ENCODE measurements at places on chromosomes 11 and 22.

DNA sequence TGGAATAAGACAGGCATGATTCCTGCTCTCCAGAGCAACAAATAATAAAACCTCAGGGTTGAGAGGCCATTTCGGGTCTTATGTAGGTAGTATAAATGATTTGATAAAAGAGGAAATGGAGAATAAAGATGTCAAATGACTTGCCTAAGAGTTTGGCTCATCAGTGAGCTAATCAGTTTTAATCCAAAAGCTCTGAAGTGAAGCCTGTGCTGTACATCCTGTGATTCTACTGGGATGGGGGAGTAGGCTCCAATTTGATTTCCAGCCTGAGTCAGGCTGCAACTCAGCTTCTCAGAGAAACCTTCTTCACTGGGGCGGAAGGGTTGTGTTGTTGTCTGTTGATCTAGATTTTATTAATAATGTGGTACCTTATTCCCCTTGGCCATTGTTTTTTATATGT lies 192.2 kb upstream of the SORL1-AS1 start:
- no peak for DNase-seq

- DNase-seq = no peak
Measured at GRCh38 chr11:28464252-28464867, 356.2 kb downstream of the METTL15 start.

- peak; percentile 65 for DNase-seq
Measured at GRCh38 chr11:121478895-121479697, 26.3 kb upstream of the SORL1-AS1 start.

- no peak for DNase-seq
Measured at GRCh38 chr11:30260813-30261212, 30.0 kb downstream of the FSHB start.

GRCh38 chr22:50085211-50085972 lies at the start of gene MLC1:
TSS of gene MLC1 (minus strand) at chr22:50085426. CDS start at chr22:50084902, 524 bp downstream.
- DNase-seq = no peak

GRCh38 chr22:24178021-24178431 lies 3.3 kb upstream of the SUSD2 start:
- no peak for DNase-seq

DNA sequence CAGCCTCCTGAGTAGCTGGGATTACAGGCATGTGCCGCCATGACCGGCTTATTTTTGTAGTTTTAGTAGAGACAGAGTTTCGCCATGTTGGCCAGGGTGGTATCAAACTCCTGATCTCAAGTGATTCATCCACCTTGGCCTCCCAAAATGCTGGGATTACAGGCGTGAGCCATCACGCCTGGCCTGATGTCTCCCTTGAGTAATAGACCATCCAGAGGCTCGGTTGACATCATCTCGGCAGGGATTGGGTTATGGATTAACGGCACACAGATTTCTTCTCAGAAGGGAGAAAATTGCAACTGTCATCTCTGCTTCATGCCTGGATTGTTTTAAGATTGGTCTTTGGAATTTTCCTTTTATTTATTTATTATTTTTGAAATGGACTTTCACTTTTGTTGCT lies 239.2 kb upstream of the LARGE1 start:
- no peak for DNase-seq

DNA sequence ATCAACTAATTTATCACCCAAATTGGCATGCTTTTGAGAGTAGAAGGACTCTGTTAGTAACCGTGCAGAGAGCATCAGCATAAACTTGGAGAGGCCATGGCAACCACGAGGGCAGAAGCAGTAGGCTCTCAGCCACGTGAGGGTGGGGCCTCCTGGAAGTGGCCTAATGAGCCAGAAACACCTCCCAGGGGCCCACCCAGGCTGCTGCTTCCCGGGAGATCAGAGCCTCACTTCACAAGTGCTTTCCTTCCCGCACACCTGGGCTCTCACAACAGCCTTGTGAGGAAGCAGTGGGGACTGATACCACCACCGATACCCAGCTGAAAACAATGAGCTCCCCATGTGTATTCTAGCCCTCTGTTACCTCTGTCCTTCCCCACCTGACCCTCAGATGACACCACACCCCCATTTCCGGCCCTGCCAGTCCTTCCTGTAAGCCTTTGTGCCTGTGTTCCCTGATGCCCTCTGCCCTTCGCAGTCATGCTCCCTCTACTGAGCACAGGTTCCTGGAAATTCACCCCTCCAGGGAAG lies 17.0 kb downstream of the TRIM29 start:
- DNase-seq = no peak

GRCh38 chr11:65401073-65401802 lies 14.8 kb downstream of the FRMD8 start:
- no peak for DNase-seq

GRCh38 chr22:20863366-20863765 lies 4.6 kb downstream of the SNAP29 start:
- no peak for DNase-seq

DNA sequence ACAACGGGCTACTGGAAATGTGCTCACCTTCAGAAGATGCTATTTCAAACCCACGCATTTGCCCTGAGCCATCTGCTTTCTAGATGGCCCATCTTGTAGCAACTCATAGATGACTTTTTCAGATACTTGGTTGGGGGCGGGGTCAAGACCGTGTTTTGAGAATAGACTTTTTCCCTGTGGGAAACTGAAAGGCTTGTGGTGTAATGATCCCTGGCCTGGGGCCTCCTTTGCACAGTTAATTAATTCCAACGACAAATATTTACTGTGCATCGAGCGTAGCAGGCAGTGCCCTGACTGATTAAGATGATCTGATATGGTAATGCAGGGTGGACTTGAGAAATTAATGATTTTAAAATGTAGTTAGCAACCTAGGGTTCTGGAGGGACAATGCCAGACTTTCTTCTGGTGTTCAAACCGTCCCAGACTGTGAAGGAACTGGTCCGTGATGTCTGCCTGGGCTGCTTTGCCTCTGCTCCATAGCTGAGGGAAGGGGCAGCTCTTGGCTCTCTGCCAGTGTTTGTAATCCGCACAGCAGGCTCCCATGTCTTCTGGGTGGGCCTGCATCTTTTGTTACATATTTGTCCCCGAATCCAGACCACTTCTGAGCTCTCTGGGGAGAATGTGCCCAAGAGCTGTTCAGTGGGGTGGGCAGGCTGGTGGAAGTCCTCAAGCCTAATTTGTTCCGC lies 84.8 kb downstream of the ADAMTS15 start:
- DNase-seq = peak; percentile 91

DNA sequence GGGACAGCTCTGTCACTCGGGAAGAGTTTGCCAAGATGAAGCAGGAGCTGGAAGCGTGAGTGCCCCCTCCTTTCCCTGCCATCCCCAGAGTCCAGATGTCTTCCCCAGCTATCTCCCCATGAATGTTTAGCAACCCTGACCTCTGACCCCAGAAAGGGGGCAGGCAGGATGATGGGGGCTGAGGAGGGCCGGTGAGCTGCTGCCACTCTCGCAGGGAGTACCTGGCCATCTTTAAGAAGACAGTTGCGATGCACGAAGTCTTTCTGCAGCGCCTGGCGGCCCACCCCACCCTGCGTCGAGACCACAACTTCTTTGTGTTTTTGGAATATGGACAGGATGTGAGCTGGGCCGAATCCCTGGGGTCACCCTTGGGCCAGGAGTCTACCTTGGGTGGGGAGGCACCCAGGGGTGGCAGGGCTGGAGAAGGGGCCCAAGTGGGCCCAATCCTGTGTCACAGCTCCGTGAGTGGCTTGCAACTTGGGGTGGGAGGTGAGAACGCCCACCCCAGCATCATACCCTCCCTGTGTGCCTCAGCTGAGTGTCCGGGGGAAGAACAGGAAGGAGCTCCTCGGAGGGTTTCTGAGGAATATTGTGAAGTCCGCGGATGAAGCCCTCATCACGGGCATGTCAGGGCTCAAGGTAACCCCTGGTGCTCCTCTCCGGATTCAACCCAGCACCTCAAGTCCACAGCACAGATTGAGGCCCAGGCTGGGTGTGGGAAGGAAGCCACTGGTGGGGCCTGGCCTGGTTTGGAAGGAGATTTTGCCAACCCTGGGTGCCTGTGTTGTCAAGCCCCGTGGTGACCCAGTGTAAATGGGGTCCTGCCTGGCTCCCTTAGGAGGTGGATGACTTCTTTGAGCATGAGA lies 7.5 kb downstream of the CFL1 start:
- no peak for DNase-seq

DNA sequence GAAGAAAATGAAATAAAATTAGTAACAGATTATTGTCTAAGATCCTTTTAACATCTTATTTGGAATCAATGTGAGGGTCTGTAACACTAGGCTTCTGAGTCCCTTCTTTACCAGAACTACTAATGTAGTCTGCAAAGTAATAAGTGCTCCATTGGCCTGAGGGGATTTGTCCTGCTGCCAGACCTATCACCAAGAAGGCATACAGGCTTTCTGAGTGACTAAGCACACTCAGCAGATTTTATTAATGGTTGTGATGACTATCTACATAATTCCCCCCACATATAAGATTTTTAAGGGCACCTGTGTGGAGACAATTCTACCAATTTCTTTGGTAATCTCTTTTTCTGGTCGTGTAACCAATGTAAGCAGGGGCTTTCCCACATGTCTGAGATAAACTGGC lies 365.0 kb upstream of the FAT3 start:
- DNase-seq = peak; percentile 48

- DNase-seq = peak; percentile 83
Measured at GRCh38 chr11:73335204-73335923, 27.3 kb downstream of the ARHGEF17 start.

DNA sequence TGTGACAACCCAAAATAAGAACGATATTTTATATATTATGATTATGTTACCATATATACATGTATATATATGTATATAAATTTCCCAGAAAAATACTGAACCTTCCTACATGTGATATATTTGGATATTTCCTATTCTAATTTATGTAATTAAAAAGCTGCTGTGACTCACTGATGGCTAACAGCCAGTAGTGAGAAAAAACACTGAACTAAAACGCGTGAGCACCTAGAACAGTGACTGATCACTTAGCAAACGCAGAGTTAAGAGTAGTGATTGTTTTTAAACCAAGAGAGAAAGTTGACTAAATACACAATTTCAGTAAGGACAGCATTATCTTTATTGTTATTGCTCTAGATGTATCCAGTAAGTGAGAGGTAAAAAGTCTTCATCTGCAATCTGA lies 213.8 kb downstream of the TMEM135 start:
- DNase-seq = no peak

DNA sequence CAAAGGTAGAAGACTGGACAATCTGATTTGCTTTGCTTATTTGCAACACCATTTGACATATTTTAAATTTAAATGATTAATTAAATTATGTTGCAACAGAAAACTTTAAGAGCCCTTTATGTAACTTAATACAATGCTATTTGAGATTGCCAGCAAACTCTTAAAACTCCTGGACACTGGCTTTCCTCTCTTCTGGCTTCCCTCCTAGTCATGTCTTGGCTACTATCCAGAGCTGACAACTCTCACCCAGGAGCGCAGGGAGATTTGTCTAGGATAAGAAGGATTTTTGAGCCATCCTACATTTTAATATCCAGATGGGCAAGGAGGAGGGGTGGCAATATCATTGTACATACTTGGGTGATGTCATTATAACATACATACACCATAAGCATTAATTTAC lies 134.3 kb downstream of the ELP4 start:
- DNase-seq = no peak

DNA sequence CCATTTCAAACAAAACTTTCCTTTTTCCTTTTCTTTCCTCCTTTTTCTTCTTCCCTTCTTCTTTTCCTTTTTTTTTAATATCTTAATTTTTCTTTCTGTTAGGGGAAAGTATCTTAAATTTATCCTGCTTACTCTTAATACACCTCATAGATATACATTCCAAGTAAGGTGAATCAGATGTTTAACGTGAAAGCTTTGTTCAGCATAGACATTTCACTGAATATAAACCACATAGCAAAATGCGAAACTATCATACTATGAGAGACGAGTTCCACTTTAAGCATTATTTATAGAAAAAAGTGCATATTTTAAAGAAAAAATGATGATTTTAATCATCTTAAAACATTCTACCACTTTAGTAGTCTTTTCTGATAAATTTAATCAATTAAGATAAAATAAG lies 137.8 kb upstream of the MTMR2 start:
- DNase-seq = no peak

DNA sequence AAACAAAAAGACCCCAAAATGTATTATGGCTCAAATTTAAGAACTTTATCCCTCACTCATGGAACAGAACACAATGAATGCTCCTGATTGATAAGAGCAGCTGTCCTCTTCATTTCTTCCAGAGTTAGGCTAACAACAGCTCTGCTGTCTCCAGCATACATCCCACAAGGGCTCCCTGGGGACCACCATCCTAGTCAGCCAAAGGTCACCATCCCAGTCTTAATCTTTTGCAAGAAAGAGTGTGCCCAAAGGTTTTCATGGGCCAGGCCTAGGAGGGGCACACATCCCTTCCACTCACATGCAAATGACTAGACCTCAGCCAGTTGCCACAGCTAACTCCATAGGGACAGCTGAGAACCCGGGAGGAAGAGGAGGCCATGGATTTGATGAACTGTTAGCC lies 555.3 kb downstream of the BUD13 start:
- no peak for DNase-seq

GRCh38 chr22:23763579-23763945 lies 772 bp downstream of the C22orf15 start:
- no peak for DNase-seq

DNA sequence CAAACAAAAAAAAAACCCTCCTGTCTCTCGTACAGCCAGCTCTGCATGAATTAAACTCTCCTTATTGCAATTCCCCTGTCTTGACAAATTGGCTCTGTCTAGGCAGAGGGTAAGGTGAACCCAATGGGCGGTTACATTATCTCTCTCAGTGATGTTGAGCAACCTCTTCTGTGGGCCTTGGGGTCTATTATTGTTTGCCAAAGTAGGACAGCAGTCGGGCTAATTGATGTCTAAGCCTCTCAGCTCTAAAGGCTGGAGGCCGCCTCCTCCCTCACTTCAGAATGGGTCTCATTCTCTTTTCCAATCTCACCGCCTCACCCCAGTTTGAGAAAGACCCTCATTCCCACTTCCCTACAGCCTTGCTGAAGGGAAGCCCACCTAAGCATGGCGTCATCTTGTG lies 1.3 kb upstream of the SLC25A45 start:
- no peak for DNase-seq

- no peak for DNase-seq
Measured at GRCh38 chr22:23137905-23138561, 3.8 kb downstream of the RSPH14 start.

GRCh38 chr11:16876053-16876752 lies 137.8 kb downstream of the C11orf58 start:
- no peak for DNase-seq

DNA sequence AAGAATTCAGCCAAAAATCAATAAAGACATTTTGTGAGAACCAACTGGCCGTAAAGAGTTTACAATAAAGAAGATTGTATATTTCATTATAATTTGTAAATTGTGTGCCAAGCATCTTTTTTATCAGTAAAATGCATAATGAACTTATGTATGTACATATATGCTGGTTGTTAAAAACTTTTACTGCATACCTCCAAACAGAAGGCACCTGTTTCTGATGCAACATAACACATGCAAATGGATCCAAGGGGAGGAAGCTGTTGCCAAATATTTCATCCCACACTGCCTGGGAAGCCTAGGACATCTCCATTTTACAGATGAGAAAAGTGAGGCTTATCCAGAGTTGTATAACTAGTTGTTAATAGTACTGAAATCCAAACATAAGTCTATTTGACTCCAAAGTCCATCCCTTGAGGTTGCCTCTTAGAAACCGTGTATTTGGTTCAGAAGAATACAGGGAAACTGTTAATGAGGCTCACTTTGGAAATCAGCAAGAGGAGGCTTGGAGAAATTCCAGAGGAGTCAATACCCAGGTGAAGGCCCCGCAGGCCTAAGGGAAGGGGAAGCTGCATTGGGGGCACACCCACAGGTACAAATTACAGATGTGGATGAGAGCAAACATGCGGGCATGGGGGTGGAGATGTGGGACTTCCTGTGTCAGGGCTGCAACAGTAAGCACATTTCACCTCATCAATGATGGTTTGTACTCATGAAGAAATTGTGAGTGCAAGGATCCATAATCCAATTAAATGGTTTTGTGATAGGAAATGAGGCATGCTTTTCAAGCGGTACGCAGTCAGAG lies 51.1 kb downstream of the RCN1 start:
- DNase-seq = no peak
